CD4-positive, alpha-beta T cell treated with Interferon alpha-2 for 1 hour (primary cell): ENCODE measurements at places on chromosomes 1 and 21.
A peak's percentile ranks its signal among the peaks of the same experiment; 100 is the strongest.

DNA sequence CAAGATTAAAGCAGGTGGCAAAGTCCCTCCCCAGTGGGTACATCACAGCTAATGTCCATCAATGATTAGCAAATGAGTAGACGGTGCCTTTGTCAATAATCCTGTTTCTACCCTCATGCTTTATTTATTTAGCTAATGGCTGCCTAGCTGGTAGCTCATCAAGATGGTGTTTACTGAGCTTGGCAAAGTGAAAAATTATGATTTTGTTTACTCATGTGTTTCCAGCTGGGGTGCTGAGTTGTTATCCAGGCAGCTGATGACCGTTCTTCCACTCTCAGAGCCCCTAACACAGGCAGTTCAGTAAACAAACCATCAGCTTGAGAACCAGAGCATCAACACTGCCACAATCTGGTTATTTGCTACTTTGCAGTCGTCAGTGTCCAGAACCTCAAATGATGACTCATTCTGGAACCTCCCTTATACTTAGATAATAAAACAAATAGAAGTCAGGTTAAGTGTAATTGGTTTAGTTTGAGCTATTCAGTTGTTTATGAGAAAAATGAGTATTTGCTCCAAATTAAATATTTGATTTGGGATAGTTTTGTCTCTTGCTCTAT is 163.9 kb downstream of the ST6GALNAC5 start:
- no peak for DNase-seq

DNA sequence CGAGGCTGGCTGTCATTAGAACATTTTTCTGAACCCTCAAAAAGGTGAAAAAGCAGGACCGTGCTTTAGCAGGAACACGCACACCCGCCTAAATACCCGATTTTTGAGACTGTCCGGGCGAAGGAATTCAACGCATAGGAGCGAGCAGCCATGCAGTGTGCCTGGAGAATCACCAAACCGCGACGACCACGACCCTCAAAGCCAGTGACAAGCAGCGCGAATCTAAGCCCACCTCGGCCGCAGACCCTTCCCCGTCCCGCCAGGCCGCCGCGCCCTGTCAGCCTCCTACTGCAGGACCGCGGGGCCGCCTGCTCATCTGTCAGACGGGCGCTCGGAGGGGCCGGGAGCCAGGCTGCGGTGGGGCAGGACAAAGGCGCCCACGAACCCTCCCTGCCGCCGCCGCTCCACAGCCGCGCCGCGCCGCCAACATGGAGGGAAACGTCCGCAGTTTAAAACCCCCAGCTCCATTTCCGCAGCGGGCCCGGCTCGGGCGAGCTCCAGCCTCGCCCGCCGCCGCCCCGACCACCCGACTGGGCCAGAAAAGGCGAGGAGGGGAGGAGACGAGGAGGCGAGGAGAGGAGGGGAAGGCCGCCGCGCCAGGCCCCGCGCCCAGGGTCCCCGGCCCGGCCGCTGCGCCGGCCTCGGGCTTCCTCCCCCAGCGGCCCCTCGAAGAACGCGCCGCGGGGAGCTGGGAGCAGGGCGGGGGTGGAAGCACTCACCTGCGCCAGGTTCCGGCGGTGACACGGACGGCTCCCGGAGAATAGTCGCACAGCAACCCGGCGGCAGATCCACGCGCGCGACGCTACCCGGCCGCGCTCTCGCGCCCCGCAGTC is at the start of gene LBR:
LBR (minus strand) TSS at position 804 of the 833 bp plus-strand sequence. CDS start 3,963 bp downstream, outside the sequence.
- DNase-seq = no peak

GRCh38 chr1:3350506-3351261 is 103.8 kb upstream of the ARHGEF16 start:
- no peak for DNase-seq

GRCh38 chr1:238302646-238303045 is 411.9 kb upstream of the ZP4 start:
- DNase-seq = no peak

GRCh38 chr1:108893141-108893530 is 16.4 kb downstream of the GPSM2 start:
- DNase-seq = no peak

- no peak for DNase-seq
Observed at GRCh38 chr1:46653405-46653958, 14.7 kb downstream of the ATPAF1 start.

DNA sequence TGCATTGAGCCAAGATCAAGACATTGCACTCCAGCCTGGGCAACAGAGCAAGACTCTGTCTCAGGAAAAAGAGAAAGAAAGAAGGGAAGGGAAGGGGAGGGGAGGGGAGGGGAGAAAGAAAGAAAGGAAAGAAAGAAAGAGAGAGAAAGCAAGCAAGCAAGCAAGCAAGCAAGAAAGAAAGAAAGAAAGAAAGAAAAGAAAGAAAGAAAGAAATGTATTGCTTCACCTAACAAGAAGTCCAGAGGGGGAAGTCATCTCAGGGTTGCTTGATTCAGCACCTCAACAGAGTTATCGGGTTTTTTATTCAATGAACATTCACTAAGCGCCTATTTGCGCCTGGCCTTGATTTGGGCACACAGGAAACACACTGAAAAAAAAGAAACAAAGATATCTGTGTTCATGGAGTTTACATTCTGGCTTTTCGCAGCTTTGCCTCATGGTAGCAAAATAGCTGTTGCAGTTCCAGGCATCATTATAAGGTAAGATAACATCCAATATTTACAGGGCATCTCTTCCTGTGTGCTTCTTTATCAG is 8.2 kb upstream of the RCSD1 start:
- no peak for DNase-seq

DNA sequence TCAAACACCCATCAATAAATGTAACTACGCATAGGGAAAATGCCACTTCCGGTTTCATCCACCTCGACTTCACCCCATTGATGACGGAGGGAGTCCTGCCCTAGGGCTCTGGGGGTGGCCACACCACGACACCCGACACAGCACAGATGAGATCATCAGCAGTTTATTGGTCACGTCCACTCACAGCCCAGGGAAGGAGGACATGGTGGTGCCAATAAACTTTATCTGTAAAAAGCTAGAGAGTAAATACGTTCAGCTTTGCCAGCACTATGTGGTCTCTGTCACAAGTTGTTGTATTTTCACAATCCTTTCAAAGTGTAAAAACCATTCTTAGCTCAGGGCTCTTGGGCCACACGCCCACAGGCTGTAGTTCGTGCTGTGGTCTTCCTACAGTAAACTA is 16.3 kb downstream of the SETD4 start:
- no peak for DNase-seq

DNA sequence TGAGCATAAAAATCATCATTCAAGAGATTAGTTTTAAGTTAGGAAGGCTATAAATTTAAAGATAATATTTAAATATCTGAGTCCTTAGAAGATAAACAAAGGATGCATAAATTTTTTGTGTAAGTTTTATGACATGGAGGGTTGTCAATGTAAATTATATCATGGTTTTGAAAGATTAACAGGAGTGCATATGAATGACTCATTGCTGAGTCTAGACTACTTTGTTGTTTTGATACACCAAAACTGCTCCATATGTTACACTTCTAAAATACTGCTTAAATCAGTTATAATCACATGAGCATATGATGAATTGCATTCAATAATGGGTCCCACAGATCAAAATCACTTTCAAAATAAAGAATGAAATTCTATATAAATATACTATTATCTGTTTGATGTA is 312.5 kb downstream of the KCNT2 start:
- DNase-seq = no peak

DNA sequence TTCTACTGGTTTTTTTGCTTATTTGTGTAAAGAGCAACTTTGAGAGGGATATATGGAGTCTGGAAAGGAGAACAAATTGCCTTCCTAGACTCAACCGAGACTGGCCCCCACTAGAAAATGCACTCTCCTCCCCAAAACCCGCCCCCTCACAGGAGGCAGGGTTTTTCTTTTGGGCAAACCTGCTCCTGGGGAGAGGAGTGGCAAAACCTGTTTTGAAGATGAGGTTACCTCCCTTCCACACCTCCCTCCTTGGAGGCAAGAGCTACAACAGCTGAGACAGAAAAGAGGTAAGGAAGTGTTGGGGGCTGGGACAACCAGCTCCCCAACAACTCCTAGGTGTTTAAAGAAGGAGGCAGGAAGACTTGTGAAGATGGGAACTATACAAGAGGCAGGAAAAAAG is at the start of gene BNIPL:
BNIPL (plus strand) TSS at position 231 of the 400 bp plus-strand sequence; CDS start at position 371, 140 bp downstream.
- DNase-seq = no peak

GRCh38 chr1:155070721-155071569 is 7.4 kb downstream of the EFNA4 start:
- peak; percentile 83 for DNase-seq

DNA sequence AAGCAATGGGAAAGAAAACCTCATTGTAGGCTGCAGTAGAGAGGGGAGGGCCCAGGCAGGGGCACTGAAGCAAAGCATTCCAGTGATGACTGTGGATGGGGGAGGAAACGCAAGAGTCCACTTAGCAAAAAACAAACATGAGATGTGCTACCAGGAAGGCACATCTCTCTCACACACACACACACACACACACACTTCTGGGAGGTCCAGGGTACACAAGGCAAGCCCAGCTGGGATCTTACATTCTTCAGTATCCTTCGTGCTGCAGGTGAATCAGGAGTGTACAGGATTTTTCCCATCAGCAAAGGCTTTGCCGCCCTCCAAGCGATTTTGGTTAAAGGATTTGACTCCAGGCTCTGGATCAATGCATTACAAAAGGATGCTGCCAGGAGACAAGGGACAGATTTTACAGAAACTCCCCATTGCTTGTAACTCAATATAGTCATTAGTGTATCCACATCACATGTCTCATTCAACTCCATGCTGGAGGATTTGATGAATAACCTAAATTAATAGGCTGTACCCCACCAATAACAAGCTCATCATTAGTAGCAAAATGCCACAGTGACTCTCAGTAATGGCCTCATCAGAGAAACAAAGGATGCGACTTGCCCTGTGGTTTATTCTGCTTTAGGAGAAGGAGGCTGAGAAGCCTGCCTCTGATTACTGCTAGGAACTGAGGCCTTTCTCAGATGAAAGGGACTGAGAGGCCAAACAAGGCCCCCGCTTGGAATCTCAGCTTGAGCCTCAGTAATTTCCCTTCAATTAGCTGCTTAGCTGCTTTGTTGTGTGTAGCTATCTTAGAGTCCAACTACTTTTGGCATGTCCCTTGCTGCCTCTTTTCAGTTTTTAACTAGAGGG is 41.6 kb downstream of the ABCA4 start:
- no peak for DNase-seq

GRCh38 chr21:33359446-33359845 is 34.7 kb downstream of the IFNAR1 start:
- DNase-seq = no peak

DNA sequence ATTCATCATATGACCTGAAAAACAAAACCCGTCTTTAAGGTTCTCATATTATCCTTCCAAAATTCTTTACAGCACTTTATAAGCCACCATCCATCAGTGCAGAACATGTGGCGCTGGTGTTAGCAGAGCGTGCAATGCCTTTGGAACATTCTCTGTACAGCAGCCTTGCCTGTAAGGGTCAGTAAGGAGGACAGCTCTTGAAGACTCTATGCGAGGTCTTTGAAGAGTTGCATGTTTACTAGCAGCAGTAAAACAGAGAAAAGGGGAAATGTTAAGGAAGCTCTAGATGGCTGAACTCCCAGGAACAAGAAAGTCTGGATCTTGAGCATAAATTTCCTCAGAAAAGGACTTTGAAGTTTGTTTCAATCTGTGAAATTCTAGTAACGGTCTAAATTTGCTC is 365.6 kb downstream of the DUSP10 start:
- no peak for DNase-seq

GRCh38 chr1:46613661-46614603 is 2.7 kb downstream of the MOB3C start:
- DNase-seq = peak; percentile 59

DNA sequence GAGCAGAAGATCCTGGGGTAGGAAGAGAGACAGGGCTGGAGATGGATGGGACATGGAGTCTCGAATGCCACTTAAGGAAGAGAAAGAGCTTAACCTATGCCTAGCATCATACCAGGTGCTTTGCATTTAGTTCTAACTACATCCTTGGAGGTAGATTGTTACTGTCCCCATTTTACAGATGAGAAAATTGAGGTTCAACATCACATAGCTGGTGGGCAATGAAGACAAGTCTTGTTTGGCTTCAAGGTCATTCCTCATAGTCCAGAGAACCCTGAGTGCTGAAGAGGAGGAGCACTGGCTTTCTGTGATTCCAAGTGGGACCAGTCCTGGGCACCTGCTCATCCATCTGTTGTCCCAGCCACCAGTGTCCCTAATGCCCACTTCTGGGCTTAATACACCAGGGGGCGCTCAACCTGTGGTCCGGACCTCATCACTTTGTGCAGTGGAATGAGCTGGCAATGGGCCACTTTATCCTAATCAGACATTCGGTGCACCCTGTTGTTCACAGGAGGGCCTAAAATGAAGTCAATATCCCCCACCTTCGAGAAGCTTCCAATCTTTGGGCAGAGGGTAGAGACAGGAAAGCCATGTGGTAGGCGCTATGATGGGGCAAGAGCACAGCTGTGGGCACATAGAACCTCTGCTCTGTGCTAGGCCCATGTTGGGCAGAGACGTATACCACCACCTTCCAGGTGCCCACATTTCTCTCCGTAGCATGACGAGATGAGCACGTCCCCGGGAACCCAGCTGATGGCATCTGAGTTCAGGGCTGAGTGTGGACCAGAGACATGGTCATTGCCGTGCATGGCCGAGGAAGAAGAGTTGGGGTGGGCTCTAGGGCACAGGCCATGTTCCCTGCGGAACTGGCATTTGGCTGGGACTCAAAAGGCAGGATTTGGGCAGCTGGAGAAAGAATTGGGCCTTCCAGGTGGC is 9.2 kb downstream of the RPS6KA1 start:
- peak; percentile 62 for DNase-seq

DNA sequence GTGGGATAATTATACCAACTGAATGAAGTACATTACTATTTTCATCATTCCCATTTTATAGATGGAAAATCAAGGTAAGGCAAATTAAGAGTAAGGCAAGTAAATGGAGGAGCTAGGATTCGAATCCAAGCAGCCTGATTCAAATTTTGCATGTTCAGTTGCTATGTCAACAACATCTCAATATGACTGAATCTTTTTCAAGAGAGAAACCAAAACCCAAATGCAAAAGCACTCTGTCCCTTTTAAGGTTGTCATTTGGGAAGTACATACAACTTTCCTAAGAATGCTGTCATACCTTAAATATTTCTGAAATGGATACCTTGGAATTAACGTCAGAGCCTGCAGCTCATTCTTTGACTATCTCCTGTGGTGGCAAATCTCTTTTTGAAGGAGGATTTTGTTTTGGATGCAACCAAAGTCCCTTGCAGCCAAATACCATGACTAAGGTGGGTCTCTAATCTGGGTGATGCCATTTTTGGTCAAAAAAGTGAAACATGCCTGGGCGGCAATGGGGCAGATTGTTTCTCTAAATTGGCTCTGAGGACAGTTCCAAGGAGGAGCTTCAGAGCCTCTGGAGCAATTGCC is 25.4 kb downstream of the ADAMTS1 start:
- no peak for DNase-seq

DNA sequence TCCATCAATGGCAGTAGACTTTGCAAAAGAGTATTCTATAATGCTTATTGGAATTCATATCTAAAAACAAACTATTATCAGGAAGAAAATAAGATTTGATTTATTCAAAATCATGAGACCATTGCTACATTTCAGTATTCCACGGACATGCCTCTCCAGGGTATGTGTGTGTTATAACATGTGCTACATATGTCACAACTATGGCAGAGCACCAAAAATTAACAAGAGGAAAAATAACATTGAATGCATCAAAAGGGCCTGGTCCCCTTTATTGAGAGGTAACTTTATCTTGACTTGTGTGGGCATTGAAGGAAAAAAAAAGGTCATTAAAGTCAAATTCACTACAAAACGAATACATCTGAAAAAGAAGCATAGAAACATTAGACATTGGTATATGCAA is 22.6 kb upstream of the LRRC8B start:
- no peak for DNase-seq

GRCh38 chr1:232813097-232813496 is 7.9 kb downstream of the MAP10 start:
- no peak for DNase-seq
